CD4-positive, alpha-beta T cell treated with Interleukin-10 for 1 hour (primary cell): ENCODE measurements at places on chromosomes 1 and 21.

- DNase-seq = no peak
Observed at GRCh38 chr1:7111853-7112252, 326.6 kb downstream of the CAMTA1 start.

DNA sequence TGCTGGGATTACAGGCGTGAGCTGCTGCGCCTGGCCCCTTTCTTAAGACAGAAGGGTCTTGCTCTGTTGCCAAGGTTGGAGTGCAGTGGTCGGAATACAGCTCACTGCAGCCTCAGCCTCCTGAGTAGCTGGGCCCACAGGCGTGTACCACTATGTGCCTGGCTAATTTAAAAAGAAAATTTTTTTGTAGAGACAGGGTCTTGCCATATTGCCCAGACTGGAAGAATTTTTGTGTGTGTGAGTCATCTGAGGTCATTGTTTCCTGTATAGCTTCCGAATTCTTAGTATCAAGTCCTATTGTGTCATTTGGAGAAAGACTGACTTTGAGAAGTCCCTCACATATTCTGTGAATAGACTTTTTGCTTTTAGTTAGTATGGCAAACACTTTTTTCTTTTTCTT lies 4.7 kb downstream of the SZRD1 start:
- peak; percentile 39 for DNase-seq

DNA sequence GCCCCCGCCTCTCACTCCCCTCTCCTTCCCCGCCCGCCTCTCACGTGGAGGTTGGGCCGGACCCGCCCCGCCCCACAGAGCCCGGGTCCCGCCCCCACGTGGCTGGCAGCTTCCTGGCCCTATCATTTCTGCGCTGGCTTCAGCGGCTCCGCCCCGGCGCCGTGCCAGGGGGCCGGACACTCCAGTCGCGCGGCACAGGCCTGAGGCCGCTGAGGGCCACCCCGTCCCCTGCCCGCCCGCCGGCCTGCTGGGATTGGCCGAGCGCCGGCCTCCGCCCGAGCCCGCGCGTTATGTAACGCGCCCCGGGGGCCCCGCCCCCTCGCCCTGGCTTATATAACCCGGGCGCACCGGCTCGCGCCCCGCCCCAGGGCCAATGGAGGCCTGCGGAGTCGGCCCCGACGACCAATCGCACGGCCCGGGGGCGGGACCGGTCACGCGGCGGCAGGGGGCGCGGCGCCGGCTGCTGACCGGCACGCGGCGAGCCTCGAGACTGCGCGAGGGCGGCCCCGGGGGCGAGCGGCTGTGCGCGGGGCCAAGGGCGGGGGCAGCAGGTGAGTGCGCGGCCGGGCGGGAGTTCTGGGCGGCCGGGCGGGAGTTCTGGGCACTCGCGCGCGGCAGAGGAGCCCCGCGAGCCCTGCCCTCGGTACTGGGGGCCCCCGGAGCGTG lies at the start of gene PER3:
TSS of gene PER3 (plus strand) at position 466 of the 666 bp plus-strand sequence. CDS start 587 bp downstream, outside the sequence.
- DNase-seq = peak; percentile 94

DNA sequence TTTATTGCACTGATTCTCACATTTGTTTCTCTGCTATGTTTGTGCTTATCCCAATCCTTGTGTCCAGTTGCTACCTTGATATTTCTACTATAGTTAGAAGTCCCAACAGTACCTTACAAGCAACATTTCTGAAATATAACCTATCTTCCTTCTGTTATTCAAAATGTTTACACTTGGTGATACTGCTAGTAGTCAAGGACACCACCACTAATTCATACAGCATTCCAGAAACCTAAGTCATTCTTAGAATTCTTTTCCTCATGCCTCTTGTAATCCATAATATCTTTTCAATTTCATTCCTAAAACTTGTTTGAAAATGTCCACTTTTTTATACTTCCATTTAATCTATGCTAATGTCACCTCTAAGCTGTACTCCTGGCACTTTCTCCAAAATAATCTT lies 2132.1 kb downstream of the NCAM2 start:
- DNase-seq = no peak

DNA sequence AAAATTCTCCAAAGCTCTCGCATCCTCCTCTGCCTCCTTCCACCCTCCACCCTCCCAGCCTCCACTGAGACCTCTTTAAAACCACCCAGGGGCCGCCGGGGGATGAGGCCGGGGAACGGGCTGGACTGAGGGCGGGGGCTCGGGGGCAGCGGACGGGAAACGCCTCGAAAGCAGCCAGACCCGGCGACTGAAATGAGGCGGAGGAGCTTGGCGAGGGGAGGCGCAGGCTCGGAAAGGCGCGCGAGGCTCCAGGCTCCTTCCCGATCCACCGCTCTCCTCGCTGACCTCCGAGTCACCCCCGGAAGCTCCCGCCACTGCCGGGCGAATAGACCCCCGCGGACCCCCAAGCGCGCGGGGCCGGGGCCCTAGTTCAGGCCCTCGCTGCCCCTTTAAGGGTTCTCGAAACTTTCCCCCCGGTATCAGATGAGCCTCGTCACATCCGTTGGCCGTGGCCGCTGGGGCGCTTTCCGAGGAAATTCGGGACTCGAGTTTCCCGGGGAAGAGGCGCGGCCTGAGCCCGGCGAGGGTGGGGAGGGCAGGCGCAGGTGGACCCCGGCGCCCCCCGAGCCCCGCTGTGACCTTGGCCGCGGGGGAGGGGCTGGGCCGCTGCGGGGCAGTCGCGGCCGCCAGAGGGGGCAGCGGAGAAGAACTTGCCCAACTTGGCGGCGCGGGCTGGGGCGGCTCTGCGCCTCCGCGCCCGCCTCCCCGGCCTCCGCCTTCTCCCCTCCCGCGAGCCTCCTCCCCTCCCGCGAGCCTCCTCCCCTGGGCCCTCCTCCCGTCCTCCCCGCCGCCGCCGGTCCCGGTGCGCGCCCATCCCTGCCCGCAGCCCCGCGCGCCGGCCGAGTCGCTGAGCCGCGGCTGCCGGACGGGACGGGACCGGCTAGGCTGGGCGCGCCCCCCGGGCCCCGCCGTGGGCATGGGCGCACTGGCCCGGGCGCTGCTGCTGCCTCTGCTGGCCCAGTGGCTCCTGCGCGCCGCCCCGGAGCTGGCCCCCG lies at the start of gene BACE2:
TSS of gene BACE2 (plus strand) at position 813 of the 995 bp plus-strand sequence. CDS start at position 917, 104 bp downstream.
- DNase-seq = peak; percentile 28
